ENCODE measurements at places on chromosomes 16 and 17.

GRCh38 chr17:61635913-61636432 is 45.0 kb upstream of the NACA2 start:
- DNase-seq, result no peak

- no peak for DNase-seq
These were observed 197.7 kb upstream of the GSE1 start for GRCh38 chr16:85415196-85416090.

DNA sequence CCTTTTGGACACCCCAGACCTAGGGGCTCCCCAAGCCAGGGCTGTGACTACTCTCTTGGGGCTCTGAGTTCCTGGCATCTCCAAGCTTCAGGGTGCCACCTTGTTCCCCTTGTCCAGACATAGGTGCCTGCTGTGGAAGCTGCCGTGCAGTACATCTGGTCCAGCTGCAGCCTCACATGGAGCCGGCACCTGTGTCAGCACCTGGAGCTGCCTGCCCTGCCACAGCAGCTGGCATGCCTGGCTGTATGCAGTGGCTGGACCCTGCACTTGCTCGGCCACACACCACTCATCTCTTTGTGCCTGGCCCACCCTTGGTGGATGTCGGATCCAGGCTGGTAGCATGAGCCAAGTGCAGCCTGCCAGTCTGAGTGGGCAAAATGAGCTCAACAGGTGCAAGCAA is 775.8 kb downstream of the CDH11 start:
- DNase-seq, result no peak

GRCh38 chr16:78286065-78286464 is 186.6 kb downstream of the WWOX start:
- DNase-seq, result no peak

DNA sequence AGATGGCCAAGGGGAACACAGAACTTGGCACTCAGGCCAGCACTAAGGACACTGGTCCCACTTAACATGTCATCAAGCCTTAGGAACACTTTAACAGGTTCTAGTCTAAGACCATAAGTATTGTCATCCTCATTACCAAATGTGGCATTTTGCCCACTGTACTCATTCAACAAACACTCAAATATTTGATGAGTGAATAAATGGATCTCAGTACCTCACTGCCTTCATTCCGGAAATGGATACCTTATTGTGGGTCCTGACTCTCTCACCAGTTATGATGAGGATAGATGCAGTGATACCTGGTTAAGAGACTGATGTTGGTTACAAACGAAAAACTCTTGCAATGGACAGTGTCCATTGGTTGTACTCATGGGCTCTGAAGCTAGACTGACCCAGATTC is 455.2 kb upstream of the DYNLRB2 start:
- DNase-seq, result no peak

- DNase-seq, result no peak
These were observed 1.8 kb upstream of the NOTUM start for GRCh38 chr17:81962499-81963441.

- no peak for DNase-seq
These were observed 4.3 kb downstream of the ALDOA start for GRCh38 chr16:30069611-30070462.

DNA sequence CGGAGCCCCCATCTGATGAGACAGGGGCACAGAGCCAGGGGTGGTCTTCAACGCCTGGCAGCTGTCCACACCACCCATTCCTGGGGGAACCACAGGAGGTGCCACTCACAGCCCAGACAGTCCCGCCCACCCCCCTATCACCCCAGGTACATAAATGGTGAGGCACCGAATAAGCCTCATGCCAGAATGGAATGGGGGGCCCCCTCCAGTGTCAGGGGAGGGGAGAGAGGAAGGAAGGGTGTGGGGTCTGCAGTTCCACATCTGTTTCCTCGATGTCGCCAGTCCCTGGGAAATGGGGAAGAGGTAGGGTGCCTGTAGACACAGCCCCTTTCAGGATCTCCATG is 1.7 kb downstream of the TMC6 start:
- no peak for DNase-seq

DNA sequence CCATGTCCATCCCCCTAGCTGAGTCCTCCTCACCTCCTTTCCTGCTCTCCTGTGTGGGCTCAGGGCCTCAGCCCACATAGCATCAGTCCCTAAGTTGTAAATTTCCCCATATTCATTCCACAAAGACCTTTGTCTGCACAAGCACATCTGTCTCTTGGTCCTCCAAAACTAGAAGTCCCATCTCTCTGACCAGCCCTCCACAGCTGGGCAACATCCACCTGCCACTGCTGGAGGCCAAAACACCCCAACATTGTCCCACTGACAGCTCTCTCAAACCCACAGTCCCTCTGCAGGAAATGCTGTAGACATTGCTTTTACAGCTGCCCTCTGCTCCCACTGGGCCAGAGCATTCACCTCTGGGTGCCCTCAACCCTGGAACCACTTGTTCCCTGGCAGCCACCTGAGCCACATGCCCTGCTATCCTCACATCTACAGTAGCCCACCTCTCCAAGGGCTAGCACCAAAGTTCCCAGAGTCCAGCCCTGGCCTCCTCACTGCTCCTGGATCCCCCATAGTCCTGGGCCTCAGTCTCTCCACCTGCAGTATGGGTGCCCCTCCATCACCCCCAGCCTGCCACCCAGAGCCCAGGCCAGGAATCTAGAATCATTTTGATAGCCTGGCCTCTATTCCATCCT is 1722.7 kb downstream of the TP53TG3F start:
- no peak for DNase-seq

GRCh38 chr16:84484579-84485254 is 19.7 kb downstream of the MEAK7 start:
- no peak for DNase-seq

GRCh38 chr16:31572821-31573220 is 45.1 kb downstream of the AHSP start:
- no peak for DNase-seq

- no peak for DNase-seq
These were observed 11.2 kb upstream of the CEP20 start for GRCh38 chr16:15899538-15900100.

- no peak for DNase-seq
These were observed 2.2 kb downstream of the ETV4 start for GRCh38 chr17:43543771-43544575.

DNA sequence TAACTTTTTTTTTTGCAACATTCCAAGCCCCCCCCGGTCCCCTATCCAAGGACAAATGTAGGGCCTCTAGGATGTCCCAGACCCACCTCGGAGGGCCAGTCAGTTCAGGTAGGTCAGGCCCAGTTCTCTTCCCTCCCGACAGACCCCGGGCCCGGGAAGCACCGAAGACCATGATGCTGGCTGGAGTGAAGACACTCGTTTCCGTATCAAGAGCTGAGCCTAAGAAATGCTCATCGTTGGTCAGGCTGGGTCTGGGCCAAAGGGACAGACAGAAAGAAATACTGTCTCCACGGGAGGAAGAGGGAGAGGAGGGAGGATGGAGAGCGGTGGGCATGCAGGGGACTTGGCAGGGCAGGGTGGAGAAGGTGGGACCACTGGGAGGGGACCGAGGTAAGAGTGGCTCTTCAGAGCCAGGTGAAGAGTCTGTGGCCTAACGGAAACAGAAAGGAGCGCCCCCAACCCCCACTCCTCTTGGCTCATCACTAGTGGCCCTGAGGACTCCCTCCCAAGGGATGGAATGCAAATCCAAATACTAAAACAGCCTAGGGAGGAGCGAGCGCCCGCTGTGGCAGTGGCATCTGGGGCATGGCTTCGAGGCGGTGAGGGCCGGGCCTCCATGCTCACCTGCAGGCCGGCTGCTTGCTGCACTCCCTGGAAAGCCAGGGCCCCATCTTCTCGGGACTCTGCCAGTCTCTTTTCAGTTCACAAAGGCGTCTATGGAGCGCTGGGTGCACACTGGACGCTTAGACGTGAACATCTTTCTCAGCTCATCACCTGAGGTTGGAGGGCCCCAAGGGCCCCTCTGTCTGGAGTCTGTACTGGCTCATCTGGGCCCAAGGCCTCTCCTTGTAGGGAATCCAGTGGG is 1.7 kb upstream of the ROGDI start:
- DNase-seq, result no peak

DNA sequence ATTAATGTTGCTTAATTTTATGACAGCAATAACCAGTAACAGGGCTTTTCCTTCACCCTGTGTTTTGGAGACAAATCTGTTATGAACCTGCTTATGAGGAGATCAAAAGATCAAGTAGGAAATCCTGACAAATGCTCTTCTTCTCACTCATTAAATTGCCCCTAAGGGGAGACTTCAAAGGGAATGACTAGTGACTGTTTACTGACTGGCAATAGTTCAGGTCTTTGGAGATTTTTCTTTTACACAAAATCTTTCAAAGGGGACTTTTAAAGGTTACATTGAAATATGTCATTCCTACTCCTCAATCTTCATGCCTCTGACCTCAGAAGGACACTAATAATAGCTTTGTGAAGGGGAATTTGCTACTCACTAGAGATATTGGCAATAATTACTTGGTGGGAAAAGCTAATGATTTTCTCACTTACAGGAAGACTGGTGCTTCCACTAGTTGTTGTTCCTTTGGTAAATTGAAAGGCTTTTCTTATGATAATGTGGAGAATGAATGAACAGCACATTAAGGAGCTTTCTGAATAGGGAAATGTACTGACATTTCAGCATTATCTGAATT is 292.9 kb upstream of the CA10 start:
- no peak for DNase-seq

- no peak for DNase-seq
These were observed 44.9 kb upstream of the ETV4 start for GRCh38 chr17:43591001-43591400.

GRCh38 chr17:2416010-2416734 is 15.3 kb upstream of the MNT start:
- DNase-seq, result peak; percentile 73

DNA sequence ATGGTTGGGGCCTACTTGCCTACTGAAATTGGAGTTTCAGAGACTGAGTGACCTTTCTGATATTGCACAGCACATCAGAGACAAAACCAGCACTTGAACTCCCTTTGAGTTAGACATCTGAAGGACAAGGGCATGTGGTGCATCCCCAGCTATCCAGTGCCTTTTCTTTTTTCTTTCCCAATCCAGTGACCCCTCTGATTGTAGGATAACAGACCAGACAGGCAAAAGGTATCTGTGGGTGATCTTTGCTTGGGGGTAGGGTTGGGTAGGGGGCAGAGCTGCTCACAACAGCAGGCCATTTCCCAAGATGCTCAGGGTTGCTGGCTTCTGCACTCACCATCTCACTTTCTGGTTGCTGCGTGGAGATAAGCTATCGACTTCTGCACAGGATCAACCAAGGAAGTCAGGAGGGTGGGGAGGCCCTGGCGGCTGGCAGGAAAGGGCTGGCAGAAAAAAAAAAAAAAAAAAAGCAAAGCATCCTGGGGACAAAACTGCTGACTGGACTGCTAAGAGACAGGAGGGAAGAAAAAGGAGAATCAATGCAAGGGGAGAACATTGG is 42.2 kb downstream of the HOXB1 start:
- DNase-seq, result no peak

GRCh38 chr16:4067262-4068001 is 48.8 kb downstream of the ADCY9 start:
- DNase-seq, result no peak

DNA sequence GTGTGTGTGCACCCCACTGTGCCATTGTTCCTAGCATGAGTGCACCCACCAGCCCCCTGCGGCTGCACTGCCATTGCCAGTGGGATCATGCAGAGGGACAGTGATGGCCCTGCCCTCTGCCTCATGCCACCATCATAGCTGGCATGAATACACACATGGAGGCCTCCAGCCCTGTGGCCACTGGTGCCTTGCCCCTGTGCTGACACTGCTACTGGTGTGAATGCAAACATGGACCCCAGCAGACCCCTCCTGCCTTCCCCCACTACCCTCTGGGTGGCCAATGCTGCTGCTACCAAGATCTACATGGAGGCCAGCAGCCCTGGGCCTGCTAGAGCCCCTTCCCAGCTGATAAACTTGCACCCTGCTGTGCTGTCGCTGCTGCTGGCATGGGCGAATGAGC is 995.5 kb upstream of the GOT2 start:
- no peak for DNase-seq

DNA sequence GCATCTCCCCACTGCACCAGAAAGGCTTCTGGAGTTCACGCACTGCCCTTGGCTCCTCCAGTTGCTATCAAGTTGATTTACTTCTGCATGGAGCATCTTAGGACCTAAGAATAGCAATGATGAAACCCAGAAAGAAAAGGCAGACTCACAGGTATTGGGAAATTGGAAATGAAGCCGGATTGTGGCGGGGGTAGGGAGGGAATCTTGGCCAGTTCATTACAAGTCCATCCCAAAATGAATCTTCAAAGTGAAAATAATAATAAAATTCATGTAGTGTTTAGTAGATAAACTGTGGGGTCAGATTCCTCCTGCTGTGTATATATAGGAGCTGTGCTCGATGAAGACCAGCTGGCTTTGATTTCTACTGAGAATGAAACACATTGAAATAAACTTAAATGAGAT is 33.7 kb downstream of the TEKT3 start:
- no peak for DNase-seq

DNA sequence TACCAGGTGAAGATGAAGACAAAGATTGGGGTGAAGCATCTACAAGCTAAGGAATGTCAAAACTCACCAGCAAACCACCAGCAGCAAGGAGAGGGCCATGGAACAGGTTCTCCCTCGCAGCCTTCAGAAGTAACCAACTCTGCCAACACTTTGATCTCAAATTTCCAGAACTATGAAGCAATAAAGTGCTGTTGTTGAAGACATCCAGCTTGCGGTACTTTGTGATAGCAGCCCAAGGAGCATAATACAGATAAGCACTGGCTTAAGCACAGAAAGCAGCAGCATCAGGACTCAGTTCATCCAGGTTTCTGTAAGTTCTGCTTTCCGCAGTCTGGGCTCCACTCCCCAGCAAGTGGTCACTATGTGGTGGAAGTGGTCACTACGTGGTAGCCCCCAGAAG is 16.0 kb upstream of the CDRT4 start:
- DNase-seq, result no peak

GRCh38 chr17:37701496-37701898 is 43.4 kb downstream of the HNF1B start:
- peak; percentile 6 for DNase-seq
